ENCODE measurements at places on chromosomes 2 and 18.

GRCh38 chr18:48975817-48976649 is 25.3 kb upstream of the SMAD7 start:
- peak; percentile 32 for DNase-seq

DNA sequence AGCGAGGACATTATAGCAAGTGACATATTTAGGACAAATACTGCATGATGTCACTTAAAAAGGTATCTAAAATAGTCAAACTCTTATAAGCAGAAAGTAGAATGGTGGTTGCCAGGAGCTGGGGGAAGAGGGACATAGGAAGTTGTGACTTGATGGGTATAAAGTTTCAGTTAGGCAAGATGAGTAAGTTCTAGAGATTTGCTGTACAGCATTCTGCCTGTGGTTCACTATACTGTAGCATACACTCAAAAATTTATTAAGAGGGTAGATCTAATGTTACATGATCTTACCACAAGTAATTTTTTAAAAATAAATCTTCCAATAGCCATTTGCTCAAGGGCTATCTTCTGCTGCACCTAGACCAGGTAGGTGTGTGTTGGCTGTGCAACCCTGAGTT is 78.1 kb upstream of the NPAS2 start:
- no peak for DNase-seq

GRCh38 chr2:190343536-190344275 is at the start of gene INPP1:
Gene INPP1, plus strand, starts transcription at chr2:190343589. Its CDS starts 16,514 bp downstream, at chr2:190360103.
- DNase-seq, result no peak

DNA sequence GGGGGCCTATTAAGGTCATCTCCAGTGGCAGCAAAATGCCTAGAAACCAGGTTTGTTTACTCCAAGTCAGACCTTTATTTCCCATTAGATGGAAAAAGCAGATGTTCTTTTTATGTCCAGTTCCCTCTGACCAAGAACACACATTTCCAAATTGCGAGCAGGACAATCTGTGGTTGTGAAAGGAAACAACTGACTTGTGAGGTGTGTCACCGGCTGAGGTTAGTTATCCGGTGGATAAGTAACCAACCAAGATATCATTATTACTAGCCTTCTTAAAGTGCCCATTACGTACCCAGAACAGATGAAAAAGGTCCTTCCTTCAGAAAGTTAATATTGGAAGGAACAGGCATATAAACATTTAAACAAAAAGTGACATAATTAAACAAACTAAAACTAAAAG is 112.9 kb downstream of the THADA start:
- DNase-seq, result no peak

GRCh38 chr18:33355756-33356155 is 84.8 kb downstream of the CCDC178 start:
- no peak for DNase-seq

DNA sequence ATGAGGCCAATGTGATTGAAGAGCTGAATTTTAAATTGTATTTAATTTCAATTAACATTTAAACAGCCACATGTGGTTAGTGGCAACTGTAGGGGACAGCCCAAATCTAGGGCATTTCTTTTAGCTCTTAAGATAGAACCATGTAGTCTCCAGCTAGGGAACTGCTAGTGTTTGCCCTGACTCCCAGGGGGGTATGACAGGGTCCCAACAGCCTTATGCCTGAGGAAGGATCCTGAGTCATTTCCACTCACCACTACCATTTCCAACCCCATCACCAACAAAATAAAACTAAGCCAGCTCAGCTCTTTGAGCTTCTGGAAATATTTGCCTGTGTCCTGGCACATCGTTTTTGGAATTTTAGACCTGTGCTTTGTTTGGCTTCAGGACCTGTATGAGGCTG is 13.7 kb upstream of the GMCL1 start:
- DNase-seq, result no peak

GRCh38 chr2:227748079-227748478 is 2.4 kb downstream of the SCYGR8 start:
- no peak for DNase-seq

GRCh38 chr2:40204268-40204667 is 247.6 kb downstream of the SLC8A1 start:
- no peak for DNase-seq

DNA sequence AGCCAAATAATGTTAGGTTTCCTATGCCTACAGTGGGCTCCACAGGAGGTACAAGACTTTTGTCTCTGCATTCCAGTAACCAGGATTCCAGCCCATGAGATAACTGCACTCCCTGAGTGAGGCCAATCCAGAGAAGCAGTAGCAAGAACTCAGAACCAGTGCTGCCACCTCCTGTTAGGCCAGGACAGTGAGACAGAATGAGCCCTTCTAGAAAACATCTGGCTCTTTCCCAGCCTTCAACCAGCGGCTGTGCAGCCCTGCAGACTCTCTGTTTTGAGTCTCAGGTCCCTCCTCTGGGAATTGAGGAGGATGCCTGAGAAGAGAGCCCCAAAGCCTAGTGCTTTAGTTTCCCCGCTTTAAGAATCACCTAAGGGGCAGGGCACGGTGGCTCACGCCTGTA is 44.2 kb downstream of the ARID5A start:
- no peak for DNase-seq

DNA sequence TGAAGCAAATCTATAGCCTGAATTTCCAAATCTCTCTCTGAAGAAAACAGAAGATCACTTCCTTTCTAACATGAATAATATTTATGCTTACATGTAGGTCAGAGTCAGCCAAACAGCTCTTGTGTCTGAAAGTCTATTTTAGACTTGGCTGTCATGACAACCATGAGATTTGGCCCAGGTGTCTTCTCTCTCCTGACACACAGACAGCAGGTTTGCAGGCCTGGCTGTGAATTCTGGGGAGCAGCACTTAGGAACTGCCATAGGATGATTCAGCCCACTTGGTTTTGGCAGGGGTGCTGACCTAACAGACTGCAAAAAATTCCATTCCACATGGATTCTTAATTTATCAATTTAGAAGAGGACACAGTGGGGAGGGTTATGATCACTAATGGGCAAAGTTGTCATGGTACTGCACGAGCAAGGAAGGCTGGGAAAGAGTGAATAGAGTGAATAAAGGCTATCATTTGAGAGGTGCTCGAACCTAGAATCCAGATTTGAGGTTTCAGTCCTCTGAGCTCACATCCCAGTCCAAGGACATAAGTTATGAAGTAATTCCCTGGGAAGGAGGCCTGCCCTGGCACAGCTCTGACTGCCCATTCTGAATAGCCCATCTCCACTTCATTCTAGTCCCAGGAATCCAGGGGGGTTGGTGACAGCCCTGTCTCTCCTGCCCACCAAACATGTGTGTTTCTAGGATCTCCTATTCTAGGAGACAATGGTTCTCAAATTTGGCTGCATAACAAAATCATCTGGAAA is 453.9 kb upstream of the TRIB2 start:
- DNase-seq, result no peak
